Purkinje cell (primary cell): ENCODE measurements at places on chromosomes 3 and 15. TPM values are rescaled to one million over a fixed set of nuclear protein-coding genes. Genes with fewer than 3 reads are reported as not detected.

The C3orf80 gene
- 11.7 and 14.2 TPM in 2 replicates for polyA plus RNA-seq

The WDR49 gene
- 3.2 and 6.9 TPM in 2 replicates for polyA plus RNA-seq

The BDH1 gene
- 5.0 and 9.7 TPM in 2 replicates for polyA plus RNA-seq

The LSM3 gene
- polyA plus RNA-seq: 62.9 and 71.0 TPM in 2 replicates

The BFSP2 gene
- not detected in 2 replicates for polyA plus RNA-seq

The FBN1 gene
- polyA plus RNA-seq: 2.3 and 2.4 TPM in 2 replicates

The PPM1L gene
- 20.3 and 23.6 TPM in 2 replicates for polyA plus RNA-seq

The IL17RB gene
- polyA plus RNA-seq: 4.7 and 5.1 TPM in 2 replicates

The LYSMD4 gene
- 25.1 and 29.3 TPM in 2 replicates for polyA plus RNA-seq

The PCOLCE2 gene
- polyA plus RNA-seq: not detected in 2 replicates

The CNOT10 gene
- 7.8 and 15.3 TPM in 2 replicates for polyA plus RNA-seq

The MCF2L2 gene
- polyA plus RNA-seq: 7.0 and 21.9 TPM in 2 replicates

The NEK11 gene
- 9.4 and 20.7 TPM in 2 replicates for polyA plus RNA-seq

The SPESP1 gene
- 2.8 and 22.1 TPM in 2 replicates for polyA plus RNA-seq

The GP9 gene
- not detected in 2 replicates for polyA plus RNA-seq

The SERPINI1 gene
- polyA plus RNA-seq: 687 and 886 TPM in 2 replicates

The CRYGS gene
- polyA plus RNA-seq: 1.8 and 3.2 TPM in 2 replicates

The CACNA2D3 gene
- polyA plus RNA-seq: 1.8 and 6.2 TPM in 2 replicates

The ARGFX gene
- polyA plus RNA-seq: not detected in 2 replicates

The TMEM41A gene
- polyA plus RNA-seq: 65.7 and 79.0 TPM in 2 replicates

The HHATL gene
- polyA plus RNA-seq: 86.3 and 121 TPM in 2 replicates

The KLHL6 gene
- not detected in 2 replicates for polyA plus RNA-seq

The TEX55 gene
- not detected in 2 replicates for polyA plus RNA-seq

The CP gene
- polyA plus RNA-seq: 0.85 TPM in 1 of 2 replicates, not detected in the other

The FSTL1 gene
- 1.7 and 2.1 TPM in 2 replicates for polyA plus RNA-seq

The TMCO5A gene
- polyA plus RNA-seq: not detected in 2 replicates

The TM4SF18 gene
- 2.3 TPM in 1 of 2 replicates, not detected in the other for polyA plus RNA-seq

The IMPG2 gene
- 0.05 and 0.27 TPM in 2 replicates for polyA plus RNA-seq

The PTX3 gene
- polyA plus RNA-seq: 0.92 TPM in 1 of 2 replicates, not detected in the other

The DTWD1 gene
- polyA plus RNA-seq: 25.2 and 71.6 TPM in 2 replicates

The ADCY5 gene
- 0.21 and 0.99 TPM in 2 replicates for polyA plus RNA-seq

The SLTM gene
- polyA plus RNA-seq: 64.8 and 85.0 TPM in 2 replicates

The GSK3B gene
- polyA plus RNA-seq: 37.9 and 51.0 TPM in 2 replicates

The SST gene
- polyA plus RNA-seq: 178 TPM in 1 of 2 replicates, not detected in the other

The CILP gene
- polyA plus RNA-seq: not detected in 2 replicates

The SPINK8 gene
- polyA plus RNA-seq: not detected in 2 replicates

The ADAMTS7 gene
- not detected in 2 replicates for polyA plus RNA-seq

The IMP3 gene
- polyA plus RNA-seq: 24.8 and 52.7 TPM in 2 replicates

The NANOGP8 gene
- not detected in 2 replicates for polyA plus RNA-seq

The CNTN3 gene
- polyA plus RNA-seq: 239 and 300 TPM in 2 replicates

The CCDC12 gene
- 27.7 and 33.3 TPM in 2 replicates for polyA plus RNA-seq

The GAP43 gene
- 21.3 and 152 TPM in 2 replicates for polyA plus RNA-seq

The GCHFR gene
- 80.5 and 108 TPM in 2 replicates for polyA plus RNA-seq

The MASP1 gene
- polyA plus RNA-seq: 1.0 and 2.8 TPM in 2 replicates

The UBAP1L gene
- polyA plus RNA-seq: 2.3 and 2.7 TPM in 2 replicates

The FMN1 gene
- 0.91 TPM in 1 of 2 replicates, not detected in the other for polyA plus RNA-seq

The HYPK gene
- 13.9 and 21.5 TPM in 2 replicates for polyA plus RNA-seq

The C2CD4A gene
- polyA plus RNA-seq: not detected in 2 replicates

The THAP10 gene
- 10.6 and 16.7 TPM in 2 replicates for polyA plus RNA-seq

The GOLGA8G gene
- polyA plus RNA-seq: not detected in 2 replicates

The PTH1R gene
- 2.5 and 3.0 TPM in 2 replicates for polyA plus RNA-seq

The ALS2CL gene
- polyA plus RNA-seq: not detected in 2 replicates

The GANC gene
- polyA plus RNA-seq: 3.2 and 6.6 TPM in 2 replicates

The TMEM212 gene
- polyA plus RNA-seq: not detected in 2 replicates

The TLNRD1 gene
- polyA plus RNA-seq: 13.9 and 16.2 TPM in 2 replicates
